ENCODE measurements at places on chromosomes 5 and 9.

GRCh38 chr5:74446725-74447241 lies 193.7 kb downstream of the ENC1 start:
- DNase-seq, result no peak

- no peak for DNase-seq
Measured at GRCh38 chr5:3794611-3795010, 199.0 kb downstream of the IRX1 start.

DNA sequence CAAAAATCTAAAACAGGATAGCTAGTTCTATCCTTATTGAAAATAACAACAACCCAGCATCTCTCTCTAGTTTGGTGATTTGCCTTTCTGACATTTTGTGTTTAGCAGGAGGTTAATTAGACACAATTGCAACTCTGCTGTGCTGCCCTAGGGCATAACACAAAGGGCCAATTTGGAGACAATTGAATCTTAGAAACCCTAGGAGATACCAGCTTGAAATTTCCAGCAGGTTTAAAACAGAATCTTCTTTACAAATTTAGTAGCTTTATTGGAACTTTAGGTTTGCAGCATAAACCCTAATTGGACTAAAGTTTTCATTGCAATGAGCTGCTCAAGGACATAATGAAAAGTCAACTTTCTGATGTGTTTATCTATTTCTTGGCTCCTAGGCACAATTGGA lies 166.7 kb upstream of the FER start:
- no peak for DNase-seq

DNA sequence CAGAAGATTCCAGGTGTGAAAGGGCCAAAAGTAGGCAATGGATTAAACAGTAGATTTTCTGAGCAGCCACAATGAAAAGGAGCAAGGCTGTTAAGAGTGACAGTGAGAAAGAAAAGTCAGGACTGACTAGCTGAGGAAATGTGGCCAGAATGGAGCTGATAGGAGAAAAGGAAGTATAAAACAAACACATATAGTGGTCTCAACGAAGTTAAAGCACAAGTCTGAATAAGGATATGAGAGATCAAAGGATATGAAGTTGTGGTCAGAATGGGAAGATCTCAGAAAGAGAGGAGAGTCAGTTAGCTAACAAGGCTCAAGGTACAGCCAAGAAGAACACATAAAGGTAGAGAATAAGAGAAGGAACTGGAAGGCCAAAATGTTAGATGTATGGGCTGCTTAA lies 39.9 kb downstream of the FNIP1 start:
- no peak for DNase-seq

- no peak for DNase-seq
Measured at GRCh38 chr5:174493530-174493929, 230.9 kb upstream of the MSX2 start.

- no peak for DNase-seq
Measured at GRCh38 chr5:155128786-155129512, 115.4 kb downstream of the KIF4B start.

GRCh38 chr9:122145592-122145863 lies 14.1 kb downstream of the NDUFA8 start:
- DNase-seq, result no peak

- no peak for DNase-seq
Measured at GRCh38 chr9:33852216-33852826, 35.4 kb downstream of the UBE2R2 start.

DNA sequence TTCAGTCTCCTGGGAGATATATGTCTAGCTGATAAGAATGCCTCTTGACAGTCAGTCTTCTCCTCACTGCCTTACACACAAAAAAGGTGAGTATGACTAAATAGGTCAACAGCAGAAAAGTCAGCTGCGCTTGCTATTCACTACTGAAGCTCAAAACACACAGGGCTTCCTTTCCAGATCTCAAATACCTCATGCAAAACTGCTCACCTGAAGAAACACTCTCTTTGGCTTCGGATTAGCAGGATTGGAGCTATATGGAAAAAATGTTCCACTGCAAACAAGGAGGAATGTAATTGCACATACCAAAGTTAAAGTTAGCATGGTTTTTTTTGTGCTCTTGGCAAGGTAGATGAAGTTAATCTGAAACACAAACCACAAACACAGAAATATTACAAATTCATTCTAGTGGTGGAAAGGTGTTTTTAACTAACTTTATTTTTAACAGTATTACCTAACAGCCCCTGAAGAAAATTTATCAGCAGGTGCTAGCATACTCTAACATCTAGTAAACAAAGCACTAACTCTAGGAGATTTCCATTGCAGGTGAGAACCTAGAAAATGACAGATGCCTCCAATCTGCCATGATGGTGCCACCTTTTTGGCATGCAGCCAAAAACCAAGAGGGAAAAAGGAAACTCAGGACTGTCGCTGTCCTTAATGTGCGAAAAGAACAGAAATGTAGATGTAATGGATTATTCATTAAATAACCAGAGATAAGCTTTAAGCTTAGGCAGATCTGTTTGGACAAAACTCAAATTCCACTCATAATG lies 31.8 kb downstream of the ERMP1 start:
- DNase-seq, result no peak

DNA sequence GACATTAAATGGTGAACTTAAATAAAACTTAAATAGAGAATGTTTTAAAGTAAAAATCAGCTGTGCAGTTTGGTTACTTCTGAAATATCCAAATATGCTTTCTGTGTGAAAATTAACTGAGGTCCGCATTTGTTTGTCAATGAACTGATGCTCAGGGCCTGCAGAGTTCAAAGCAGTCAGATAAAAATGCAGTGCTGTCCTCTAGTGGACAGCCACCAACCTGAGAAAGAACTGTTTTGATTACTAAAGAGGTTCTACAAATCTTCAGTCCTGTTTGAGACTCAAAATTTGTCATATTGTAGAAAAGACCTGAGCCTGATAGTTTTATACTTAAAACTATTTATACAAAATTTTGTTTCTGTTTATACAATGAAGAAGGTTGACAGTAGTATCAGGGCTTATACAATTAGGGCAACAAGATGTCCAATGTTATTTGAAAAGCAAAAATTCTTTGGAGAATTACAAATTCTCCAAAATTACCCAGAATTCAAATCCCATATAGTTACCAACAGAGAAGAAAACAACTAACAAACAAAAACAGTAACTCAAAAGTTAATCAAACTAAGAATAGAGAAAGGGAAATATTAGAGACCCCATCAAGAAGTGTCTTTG lies 232.3 kb upstream of the TBCA start:
- DNase-seq, result no peak

- DNase-seq, result no peak
Measured at GRCh38 chr5:170466988-170467707, 36.7 kb upstream of the KCNIP1 start.

GRCh38 chr9:110337727-110338126 lies at the start of gene TXNDC8:
Gene TXNDC8, minus strand, starts transcription at chr9:110337863.
- no peak for DNase-seq

DNA sequence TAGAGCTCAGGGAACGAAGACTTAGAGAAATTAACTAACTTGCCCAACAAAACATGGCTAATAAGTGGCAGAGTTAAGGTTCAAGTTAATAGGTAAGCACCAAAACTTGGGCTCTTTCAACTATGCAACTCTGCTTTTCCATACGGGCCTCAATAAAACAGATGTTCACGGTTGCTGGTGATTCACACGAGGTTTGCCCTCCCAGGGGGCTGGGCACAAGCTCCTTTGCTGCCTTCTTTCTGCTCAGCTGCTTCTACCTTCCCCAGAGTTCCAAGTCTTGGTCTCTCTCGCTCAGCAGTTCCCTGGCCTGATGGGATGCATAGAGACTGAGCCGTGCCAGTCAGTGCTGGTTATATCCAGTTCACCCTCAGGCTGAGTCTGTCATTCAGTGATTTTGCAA lies 217.9 kb downstream of the SREK1 start:
- no peak for DNase-seq

DNA sequence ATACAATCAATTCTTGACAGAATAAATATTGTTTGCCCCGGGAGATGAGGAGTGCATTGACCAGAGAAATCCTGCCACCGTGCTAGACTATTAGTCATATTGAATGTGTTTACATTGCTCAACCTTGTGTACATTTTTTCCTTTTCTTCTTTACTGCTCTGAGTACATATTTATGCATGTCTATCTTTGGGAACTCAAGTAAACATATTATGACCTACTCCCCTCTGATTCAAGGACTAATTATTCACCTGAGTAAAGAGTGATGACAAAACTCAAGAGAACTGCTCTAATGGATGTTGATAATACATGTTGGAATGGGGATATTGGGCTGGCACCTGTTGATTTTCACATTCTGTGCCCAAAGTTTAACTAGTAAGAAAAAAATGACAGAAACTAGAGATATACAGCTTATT lies 3.9 kb upstream of the SPINK1 start:
- DNase-seq, result no peak

DNA sequence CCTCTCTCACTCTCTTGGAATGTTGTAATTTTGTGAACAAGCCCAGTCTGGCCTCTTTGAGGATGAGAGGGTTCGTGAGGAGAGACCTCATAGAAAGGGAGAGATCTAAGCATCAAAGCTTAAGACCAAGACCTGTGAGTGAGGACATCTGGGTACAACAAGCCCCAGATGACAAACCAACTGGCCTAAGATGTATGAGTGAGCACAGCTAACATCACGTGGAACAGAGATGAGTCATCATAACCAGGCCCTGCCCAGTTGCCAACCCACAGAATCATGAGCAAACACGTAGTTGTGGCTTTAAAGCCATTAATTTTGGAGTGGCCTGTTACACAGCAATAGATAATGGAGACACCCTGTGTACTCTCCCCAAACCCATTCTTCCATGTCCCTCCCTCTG lies 439.1 kb upstream of the KIF2A start:
- DNase-seq, result no peak

DNA sequence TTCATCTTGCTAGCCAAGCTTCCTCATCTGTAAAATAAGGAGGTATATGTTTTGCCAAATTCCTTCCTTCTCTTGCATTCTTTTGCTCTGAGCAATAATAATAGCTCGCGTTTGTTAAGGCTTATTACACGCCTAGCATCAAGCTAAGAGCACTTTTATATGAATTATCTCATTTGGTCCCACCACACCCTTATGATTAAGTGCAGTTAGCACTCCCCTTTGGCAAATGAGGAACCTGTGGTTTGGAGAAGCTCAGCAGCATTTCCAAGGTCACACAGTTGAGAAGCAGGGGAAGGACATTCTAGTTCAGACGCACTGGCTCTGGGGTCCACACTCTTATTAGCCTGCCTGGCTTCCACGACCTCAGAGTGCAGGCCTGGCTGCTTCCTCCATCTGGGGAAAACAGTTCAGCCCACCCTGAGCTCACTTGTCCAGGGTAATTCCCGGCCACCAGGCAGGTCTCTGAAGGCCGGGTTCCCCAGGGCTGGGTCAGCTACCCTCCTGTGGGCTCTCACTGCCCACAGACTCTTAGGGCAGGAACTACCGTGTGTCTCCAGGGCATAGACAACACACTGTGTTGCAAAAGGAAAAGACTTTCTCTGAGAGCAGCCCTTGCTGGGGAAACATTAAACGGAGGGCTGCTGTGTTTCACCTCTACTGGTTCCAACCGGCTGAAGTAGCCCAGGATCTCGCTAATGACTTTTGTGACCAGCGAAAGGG lies 9.9 kb upstream of the FBP1 start:
- no peak for DNase-seq

GRCh38 chr9:112009656-112010055 lies 113.0 kb downstream of the UGCG start:
- no peak for DNase-seq

DNA sequence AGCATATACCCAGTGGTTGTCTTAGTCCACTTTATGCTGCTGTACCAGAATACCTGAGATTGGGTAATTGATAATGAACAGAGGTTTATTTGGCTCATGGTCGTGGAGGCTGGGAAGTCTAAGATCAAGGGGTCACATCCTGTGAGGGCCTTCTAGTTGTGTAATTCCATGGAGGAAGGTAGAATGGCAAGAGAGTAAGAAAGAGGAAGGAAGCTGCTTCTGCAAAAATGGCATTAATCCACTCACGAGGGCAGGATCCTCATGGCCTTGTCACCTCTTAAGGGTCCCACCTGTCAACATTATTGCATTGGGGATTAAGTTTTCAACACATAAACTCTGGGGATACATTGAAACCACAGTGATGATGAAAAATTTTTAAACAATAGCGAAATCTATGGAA lies 17.0 kb downstream of the BTNL8 start:
- no peak for DNase-seq

GRCh38 chr5:178328826-178329730 lies 96.5 kb upstream of the PHYKPL start:
- DNase-seq, result no peak

GRCh38 chr9:100486479-100487176 lies 13.7 kb downstream of the TMEFF1 start:
- no peak for DNase-seq

- no peak for DNase-seq
Measured at GRCh38 chr9:86605303-86605702, 251.1 kb upstream of the TUT7 start.

GRCh38 chr5:113792806-113793205 lies 279.3 kb downstream of the YTHDC2 start:
- DNase-seq, result no peak

- no peak for DNase-seq
Measured at GRCh38 chr5:138831703-138832102, 43.4 kb downstream of the LRRTM2 start.

GRCh38 chr9:93453047-93453914 lies at the start of gene FAM120AOS:
Gene FAM120AOS, minus strand, starts transcription at chr9:93453581. Its CDS starts 872 bp downstream, at chr9:93452709.
- DNase-seq, result no peak

DNA sequence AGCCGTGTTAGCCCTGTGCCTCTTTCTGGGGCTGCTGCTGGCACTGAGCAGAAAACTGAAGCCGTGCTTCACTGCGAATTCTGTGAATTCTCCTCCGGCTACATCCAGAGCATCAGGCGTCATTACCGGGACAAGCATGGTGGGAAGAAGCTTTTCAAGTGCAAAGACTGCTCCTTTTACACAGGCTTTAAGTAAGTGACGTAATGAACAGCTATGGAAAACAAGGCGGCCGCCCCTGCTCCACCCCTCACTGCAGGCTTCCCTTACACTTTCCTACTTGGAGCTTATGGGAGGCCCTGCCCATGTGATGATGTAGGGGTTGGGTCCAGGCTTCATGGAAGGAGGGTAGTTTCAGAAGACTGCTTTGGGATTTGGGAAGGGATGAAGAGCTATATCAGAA lies 109.1 kb downstream of the ZNF462 start:
- no peak for DNase-seq

DNA sequence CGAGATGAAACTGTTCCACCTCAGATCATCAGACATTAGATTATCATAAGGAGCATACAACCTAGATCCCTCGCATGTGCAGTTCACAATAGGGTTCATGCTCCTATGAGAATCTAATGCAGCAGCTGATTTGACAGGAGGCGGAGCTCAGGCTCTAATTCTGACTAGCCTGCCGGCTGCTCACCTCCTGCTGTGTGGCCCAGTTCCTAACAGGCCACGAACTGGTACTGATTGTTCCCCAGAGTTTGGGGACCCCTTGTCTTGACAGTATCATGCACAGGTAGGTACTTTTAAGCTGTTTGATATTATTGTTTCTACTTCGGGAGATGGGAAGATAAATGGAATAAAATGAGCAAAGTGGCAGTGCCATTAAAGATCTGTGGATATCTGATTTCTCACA lies 66.9 kb downstream of the ZCCHC7 start:
- no peak for DNase-seq

DNA sequence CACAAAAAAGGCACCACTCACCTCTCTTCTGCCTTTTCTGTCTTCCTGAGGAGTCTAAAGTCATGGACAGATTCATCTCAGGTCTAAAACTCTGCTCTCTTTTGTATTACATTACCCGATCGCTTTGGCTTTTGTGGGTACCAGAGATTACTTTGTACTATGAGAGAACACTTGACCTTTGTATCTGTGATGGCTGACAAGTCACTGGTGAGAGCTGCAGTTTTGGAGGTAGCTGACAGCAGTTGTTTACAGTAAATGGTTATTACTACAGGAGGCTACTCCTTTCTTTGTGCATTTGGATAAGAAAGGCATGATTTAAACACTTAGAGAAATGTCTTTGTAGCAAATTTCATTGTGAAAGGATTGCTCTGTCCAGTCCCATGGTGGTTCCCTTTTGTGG lies 307.3 kb downstream of the FBXL17 start:
- DNase-seq, result no peak

All from vagina (tissue), 2 donors.